ENCODE measurements at places on chromosomes 7 and 10.

- DNase-seq = no peak
Observed at GRCh38 chr7:108627476-108628051, 57.9 kb downstream of the DNAJB9 start.

DNA sequence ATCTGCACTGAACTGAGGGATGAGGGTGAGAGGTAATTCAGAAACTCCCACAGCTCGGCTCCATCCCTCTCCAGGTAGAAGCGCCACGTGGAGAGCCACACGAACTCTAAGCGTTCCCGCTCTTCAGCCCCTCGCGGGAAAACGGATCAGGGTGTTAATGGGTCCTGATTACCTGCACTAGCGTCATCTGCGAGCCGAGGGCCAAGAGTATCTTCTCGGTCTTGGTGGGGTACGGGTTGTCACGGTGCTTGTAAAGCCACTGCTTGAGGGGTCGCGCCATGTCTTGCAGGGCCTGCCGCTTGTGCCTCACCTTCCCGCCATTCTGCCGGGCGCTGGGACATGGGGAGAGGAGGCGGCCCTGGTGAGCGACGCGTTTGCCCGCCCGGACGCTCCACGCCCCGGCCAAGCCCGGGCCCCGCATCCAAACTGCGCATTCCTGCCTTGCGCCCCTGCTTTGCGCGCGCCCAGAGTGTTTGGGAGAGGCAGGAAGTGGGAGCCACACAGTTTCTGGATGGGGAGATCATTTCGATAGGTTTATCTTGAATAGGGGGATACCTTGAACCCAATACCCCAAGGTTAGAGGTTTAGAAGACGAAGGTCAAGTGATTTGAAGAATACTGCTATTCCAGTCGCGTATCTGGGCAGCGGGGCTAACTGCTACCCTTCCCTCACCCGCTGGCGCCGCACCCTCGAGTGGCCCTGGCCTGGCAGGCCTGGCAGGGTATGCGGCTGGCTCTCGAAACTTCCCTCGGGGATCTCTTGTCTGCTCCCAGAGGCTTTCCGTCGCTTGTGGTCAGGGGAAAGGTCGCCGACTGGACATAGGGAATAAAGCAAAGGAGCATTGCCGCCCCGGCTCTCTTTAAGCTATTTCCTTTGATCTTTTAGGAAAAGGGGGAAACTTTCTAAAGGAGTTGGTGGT, 4.2 kb downstream of the MKX start:
- DNase-seq = no peak

GRCh38 chr7:139370301-139370942, 10.7 kb downstream of the LUC7L2 start:
- DNase-seq = no peak

- DNase-seq = no peak
Observed at GRCh38 chr10:9863559-9864121, 1154.0 kb upstream of the CELF2 start.

- DNase-seq = no peak
Observed at GRCh38 chr7:83413831-83414230, 235.1 kb downstream of the SEMA3E start.

DNA sequence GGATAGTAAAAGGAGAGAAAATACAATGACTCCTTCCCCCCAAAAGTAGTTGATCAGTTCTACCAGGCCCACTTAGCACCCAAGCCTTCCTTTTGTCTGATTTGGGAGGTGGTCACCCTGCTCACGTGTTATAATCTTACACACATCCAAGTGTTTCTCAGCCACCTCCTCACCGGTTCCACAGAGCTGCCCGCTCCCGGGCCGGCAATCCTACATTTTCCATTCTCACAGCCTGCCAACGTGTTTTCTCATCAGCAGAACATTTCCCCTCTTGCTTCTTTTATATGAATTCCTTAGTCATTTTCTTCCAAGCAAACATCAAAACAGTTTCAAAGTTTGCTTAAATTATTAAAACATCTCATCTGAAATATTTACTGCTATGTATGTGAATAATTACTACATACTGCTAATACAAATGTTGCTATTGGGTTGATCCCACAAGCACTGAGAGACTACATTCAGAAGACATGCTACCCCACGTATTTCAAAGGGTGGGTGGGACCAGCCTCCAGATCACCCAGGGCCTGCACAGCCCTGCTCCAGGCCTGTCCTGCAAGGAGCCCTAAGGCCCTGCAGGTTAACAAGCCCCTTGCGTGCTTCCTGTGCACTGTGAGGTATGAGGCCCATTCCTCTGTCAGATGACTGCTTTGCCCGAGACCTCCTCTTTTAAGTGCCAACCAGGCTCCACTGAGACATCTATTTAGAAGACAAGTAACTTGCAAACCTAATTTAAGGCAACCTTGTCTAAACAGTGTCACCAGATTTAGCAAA, 75.3 kb downstream of the GRB10 start:
- DNase-seq = no peak

DNA sequence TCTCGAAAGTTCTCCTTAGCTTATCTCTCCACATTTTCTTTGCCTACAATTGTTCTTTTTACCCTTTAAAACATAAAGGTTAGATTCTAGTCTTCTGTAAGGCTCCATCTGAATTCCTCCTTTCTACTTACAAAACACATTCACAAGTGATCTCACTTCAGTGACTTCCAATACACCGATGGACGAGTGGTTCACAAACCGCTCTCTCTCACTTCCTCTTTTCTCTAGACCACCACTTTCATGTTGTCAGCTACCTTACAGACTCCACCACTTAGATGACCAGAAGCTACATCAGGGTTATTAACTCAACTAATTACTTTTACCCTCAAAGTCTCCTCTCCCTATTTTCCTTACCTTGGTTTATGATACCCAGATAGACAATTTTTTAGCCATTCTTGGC, 11.8 kb downstream of the MET start:
- no peak for DNase-seq

DNA sequence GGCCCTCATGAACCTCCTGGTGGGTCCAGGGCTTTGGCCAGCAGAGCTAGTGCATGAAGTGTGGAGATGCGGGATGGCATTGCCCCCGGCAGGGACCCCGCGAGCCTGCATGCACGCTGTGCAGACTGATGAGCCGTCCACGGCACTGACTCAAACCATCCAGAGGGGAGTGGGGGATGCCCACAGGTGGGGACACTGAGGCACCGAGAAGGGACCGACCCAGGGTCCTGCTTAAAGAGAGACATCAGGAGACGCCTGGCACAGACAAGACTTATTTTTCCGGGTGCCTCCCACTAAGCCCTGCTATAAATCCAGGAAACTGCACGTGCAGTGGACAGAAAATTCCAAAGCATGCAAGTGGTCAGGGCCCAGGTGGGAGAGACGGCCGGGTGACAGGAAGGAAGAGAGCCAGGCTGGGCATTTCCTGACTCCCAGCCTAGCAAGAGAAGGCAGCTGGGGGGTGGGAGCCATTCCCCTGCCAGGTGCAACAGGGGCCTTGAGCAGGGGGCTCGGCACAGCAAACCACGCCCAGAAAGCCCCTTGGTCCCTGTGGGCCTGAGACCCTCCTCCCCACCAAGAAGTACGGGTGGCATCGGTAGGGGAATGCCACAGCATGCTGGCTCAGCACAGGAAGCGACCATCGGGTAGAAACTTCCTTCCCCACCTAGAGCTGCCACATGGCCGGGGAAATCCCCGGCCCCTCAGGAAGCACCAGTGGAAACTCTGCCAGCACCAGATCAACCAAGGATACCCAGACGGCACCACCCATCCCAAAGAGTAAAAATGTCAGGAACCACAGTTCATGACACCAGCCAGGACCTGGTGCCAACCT, 91.5 kb downstream of the FOXL3 start:
- peak; percentile 0 for DNase-seq

DNA sequence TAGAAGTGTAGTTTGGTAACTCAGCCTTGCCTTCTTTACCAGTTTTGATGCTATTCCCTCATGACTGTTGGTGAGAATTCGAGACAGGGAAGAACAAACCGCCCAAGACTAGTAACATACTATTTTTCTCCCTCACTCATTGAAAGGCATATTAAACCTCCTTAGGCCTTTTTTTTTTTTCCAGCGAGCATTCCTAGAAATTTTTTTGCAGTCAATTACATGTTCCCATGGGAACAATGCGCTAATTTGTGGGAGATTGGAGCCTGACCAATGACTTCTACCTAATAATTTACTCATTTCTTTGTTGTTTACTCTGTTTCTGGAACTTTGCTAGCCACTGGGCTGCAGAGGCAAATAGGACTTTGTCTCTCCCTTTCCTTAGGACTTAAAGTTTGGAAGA, 6.0 kb downstream of the VPS50 start:
- DNase-seq = no peak
